ENCODE measurements at places on chromosomes 11 and 22.
A peak's percentile ranks its signal among the peaks of the same experiment; 100 is the strongest.

- DNase-seq, result no peak
Measured at GRCh38 chr11:43164831-43165230, 147.0 kb upstream of the API5 start.

DNA sequence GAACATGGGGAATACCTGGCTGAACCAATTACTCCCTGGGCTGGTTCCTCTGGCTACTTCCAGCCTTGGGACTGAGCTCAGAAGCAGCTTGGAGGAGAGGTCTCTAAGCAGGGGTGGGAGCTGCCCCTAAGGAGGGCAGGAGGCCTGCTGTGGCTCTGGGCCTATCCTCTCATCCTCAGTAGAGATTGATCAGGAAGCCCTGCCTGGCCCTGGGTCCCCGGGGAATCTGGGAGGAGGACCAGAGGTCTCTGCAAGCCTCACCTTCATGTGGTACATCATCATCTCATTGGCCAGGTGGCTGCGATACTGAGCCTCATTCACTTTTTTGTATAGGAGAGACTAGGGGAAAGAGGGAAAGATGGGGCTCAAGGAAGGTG, 91.1 kb downstream of the PDE2A start:
- DNase-seq, result no peak

GRCh38 chr11:15651816-15652215, 537.1 kb downstream of the INSC start:
- DNase-seq, result no peak

- no peak for DNase-seq
Measured at GRCh38 chr22:19398206-19398605, 33.3 kb downstream of the HIRA start.

DNA sequence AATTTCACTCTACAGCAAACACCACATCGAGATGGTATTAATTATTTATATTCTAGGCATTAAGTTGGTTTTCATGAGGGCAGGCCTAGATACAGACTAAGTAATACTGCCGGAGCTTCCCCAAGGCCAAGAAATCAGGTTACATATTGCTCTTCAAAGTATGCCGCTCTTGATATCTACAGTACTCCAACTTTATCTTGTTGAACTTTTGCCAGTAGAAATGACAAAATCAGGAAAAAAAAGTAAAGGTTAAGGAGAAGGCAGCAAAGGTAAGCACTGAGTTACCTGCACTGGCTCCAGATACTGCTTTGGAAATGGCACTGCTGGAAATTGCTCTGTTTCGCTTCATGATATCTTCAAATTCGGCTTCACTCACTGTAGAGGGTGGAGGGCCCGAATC, 14.4 kb downstream of the CPSF7 start:
- no peak for DNase-seq

DNA sequence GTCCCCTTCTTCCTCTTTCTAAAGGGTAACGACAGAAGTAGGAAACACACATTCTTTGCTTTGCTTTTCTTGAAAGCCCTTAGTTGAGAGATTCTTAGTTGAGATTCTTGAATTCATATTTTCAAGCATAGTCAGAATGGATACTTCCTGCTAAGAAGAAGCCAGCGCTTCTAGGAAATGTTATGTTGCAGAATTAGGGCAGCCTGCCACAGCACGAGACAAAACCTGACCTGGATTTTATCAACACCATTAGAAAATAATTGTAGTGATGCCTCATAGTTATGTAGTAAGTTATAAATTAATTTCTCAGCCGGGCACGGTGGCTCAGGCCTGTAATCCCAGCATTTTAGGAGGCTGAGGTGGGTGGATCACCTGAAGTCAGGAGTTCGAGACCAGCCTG, 37.9 kb upstream of the NUP160 start:
- DNase-seq, result peak; percentile 7

DNA sequence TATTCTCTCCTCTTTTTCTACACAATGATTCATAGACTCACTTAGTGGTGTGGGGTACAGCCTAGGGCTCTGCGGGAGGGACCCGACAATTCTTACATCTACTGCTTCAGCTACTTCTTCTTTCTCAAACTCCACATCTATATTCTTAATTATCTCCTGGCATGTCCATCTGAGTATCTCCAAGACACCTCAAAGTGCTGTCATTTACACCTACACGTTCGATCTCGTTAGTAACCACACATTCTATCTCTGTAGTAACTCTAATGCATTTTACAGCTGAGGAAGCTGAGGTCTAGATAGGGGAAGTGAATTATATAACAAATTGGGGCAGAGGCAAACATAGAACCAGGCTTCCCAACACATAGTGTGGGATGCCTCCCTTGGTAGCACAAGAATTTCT, 27.7 kb upstream of the RRM1 start:
- no peak for DNase-seq

DNA sequence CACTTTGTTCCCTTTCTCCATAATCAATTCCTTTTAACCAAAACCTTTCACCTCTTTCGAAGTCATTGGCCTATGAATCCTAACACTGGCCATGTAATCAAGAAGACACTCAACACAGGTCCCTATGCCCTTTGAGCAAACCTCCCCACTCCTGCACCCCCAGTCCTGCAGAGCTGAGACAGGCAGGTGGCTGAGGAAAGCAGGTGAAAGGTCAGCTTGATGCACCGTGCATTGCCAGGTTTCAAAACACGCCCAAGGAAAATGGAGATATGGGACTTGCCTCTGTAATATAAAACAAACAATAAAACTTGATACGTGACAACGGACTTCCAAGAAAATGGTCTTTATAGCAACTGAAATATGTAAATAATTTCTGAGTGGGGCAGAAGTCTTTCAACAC, 10.6 kb downstream of the CPT1A start:
- no peak for DNase-seq

- no peak for DNase-seq
Measured at GRCh38 chr11:71929491-71929890, 645 bp downstream of the RNF121 start.

- DNase-seq, result peak; percentile 66
Measured at GRCh38 chr11:65639623-65640482, 2.0 kb downstream of the SIPA1 start.

GRCh38 chr11:10858439-10859325, 829 bp upstream of the ZBED5 start:
- peak; percentile 22 for DNase-seq

DNA sequence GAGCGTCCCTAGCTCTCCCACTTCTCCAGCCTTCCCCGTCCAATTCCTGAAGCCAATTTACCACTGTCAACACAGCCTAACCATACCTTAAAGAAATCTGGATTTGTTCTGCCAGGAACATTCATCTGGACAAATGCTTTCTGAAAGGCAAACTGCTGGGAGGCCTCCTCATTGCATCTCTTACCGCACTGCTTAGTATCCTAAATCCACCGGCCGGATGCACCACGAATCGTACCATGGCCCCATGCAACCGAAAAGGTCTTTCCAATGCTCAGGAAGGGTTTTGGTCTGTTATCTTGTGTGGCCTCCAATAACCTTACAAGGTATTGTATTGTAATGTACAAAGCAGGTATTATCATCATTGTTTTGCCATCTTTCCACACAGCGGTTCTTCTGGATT, 57.6 kb downstream of the MYH9 start:
- DNase-seq, result no peak

DNA sequence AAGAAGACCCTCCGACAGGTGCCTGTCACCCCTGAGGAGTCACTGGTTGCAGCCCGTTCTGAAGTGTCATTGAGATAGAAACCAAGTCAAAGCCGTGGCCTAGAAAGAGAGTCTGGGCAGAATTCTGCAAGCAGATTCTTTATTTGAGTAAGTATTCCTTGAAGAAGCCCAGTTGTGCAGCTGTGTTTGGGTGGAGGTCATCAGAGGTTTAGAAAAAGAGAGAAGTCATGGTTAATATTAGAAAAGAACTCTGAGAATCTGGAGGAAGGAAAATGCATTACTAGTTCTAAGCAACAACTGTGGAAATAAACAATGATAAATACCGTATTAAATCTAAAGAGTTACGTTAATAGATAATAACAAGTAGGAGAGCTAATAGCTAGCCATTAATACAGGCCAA, 118.8 kb upstream of the KIRREL3 start:
- DNase-seq, result no peak

- DNase-seq, result no peak
Measured at GRCh38 chr11:42315267-42315666, 855.8 kb upstream of the LRRC4C start.

DNA sequence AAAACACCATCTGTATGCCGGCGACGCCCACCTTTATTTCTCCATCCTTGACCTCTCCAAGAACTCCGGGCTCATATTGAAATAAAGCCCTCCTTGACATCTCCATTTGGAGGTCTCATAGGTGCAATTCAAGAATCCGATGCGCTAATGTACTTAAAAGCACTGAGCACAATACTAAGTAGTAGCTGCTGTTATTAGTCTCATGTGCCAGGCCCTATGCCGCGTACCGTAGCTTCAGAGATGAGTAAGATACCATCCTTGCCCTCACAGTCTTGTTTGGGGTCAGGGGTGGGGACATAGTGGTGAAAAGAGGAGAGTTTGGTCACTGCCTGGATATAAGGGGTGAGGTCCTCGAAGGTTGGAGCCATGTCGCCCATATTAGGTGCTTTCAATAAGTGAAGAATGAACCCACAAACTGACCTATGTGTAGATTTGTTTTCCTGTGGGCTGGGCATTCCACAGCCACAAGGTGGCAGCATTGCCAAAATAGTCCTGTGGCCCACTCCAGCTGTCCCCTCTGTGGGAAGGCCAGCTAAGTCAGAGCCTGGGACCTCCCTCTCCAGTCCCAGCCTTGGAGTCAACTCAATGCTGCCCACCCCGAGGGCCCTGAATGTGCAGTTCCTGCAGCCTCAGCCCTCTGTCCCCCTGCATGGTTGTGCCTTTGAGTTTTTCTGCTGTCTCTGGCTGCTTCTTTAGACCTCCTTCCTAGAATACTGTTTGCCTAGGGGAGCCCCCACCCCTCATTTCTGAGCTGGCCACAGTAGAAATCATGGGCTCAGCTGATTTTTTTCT, 6.5 kb downstream of the DCPS start:
- peak; percentile 25 for DNase-seq

GRCh38 chr11:57332694-57333440, 2.8 kb downstream of the SSRP1 start:
- no peak for DNase-seq

GRCh38 chr22:37521236-37521739, 2.1 kb upstream of the CARD10 start:
- DNase-seq, result no peak

DNA sequence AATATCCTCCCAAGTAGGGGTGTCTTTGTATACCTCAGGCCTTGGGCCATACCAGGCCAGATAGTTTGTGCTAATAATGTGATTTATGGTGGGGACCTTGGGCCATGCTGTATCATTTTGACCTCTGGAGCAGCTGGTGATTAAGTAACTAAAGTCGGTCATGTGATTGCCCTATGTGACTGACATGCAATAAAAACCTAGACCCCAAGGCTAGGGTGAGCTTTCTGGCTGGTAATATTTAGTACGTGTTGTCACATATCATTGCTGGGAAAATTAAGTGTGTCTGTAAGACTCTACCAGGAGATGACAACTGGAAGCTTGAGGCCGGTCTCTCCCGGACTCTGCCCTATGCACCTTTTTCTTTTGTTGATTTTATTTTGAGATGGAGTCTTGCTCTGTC, 12.6 kb upstream of the TFIP11 start:
- no peak for DNase-seq

GRCh38 chr11:27868226-27868625, 168.0 kb upstream of the BDNF start:
- no peak for DNase-seq

- peak; percentile 31 for DNase-seq
Measured at GRCh38 chr11:18243783-18244362, 4.6 kb downstream of the SAA2 start.

- no peak for DNase-seq
Measured at GRCh38 chr22:29039148-29039547, 22.5 kb downstream of the C22orf31 start.

DNA sequence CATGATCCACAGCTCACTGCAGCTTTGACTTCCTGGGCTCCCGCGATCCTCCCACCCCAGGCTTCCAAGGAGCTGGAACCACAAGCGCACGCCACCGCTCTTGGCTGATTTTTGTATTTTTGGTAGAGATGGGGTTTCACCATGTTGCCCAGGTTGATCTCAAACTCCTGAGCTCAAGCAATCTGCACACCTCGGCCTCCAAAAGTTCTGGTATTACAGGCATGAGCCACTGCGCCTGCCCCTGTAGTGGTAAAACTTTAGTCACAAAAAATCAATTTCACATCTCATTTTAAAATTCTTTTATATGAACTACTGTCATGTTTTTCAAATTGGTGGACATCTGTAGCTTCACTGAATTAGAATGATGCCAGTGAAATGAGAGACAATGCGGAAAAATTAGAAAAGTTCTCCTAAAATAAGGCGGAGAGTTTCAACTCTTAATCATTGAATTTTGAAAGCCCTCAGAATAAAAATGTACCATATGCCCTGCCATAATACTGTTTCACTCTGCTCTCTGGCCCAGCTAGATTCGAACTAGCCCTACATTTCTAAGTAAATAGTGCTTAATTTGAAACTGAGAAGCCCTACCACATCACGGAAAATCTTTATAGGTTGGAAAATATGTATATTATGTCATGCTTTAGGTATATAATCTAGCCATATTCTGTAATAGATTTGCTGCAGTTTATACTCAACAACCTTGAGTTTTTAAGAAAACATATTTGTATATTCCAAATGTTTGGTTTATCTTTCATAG, 78.7 kb downstream of the HORMAD2 start:
- DNase-seq, result no peak

- DNase-seq, result no peak
Measured at GRCh38 chr11:10728789-10729472, 22.1 kb upstream of the CTR9 start.

DNA sequence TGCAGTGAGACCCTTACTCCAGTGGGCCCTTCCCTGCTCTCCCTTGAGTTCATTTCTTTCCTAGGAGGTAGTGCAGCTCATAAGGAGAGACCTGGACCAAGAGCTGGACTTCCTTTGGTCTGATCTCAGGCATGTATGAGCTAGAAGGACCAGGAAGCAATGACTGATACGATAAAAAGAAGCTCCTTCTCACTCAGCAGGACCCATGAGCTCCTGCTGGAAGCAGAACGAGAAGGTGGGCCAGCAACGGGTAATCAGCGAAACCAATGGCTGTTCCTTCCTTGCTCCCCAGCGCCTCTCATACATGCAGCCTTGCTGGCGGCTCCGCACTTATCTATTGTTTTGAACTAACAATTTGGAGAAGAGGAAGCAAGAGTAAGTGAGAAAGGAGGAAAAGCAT, 56.8 kb downstream of the RPUSD4 start:
- no peak for DNase-seq

GRCh38 chr11:14075118-14076078, 112.9 kb downstream of the SPON1 start:
- peak; percentile 37 for DNase-seq

GRCh38 chr11:65063532-65063931, 5.2 kb upstream of the NAALADL1 start:
- DNase-seq, result no peak

Measured in activated T-helper 1 cell treated with Interleukin-2 at 50 U/mL for 16 hours (primary cell).